ENCODE measurements at places on chromosomes 2 and 18.

DNA sequence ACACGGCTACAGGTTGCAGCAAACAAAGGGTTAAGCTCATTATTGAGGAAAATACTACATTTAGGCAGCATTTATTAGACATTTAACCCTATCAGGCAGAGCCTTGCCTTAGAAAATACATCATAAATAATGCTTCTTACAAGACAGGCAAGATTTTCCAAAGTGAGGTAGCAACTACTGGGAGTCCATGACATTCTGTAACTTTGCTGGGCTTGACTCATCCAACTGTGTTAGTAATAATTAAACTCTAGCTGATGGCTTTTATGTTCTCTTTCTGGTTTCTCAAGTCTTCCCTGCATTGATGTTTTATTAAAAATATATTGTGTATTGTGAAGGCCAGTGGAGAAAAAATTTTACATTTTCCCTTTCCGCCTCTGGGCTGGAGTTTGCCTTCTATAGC is 291.3 kb downstream of the AFF3 start:
- no peak for DNase-seq

DNA sequence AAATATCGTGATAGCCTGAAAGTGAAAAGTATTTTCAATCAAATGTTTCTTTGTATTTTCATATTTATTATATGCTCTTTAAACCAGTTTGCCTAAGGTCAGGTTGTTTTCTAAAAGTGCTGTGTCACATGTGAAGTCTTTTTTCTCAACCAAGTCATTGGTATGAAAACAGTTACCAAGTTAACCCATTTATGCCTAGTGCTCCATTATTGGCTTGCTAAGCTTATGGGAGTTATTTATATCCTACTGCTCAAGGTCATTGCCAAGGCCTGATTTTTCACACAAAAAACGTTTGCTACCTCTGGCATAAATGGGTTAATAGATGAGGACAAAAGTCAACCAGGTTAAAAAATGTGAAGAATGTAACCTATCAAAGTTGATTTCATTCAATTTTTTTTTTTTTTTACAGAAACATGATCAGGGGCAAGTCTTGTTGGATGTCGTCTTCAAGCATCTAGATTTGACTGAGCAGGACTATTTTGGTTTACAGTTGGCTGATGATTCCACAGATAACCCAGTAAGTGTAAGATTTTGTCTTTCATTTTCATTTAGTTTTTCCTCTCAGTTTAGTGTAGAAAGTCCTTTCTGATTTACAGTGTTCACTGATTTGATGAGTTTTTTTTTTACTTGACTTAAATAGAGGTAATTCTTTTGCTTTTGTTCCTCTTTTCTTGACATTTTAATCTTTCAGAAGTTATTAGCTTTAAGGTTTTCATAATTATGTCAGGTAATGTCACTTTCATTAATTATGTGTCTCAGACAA is 102.6 kb downstream of the PTPN4 start:
- DNase-seq = no peak

DNA sequence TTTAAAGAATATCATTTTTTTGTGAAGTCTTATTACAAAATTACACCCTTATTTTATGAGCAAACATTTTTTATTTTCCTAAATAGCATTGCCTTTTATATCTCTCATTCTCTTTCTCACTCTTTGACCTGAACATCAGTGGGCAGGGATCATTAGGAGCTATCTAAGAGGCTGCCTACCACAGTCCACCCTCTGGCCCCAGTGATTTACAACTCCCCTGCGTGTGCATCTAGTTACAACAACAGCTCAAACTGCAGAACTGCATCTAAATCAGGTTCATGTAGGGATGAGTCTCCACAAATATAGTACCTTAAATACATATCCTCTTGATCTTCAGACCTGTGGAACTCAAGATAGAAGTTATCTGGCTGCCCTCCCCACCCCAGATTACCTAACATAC is 172.4 kb upstream of the CXCR4 start:
- no peak for DNase-seq

GRCh38 chr2:10654069-10654468 is 35.7 kb downstream of the NOL10 start:
- DNase-seq = peak; percentile 18

GRCh38 chr2:182446087-182446486 is 19.3 kb upstream of the PDE1A start:
- no peak for DNase-seq

GRCh38 chr18:812376-813171 is 532 bp upstream of the YES1 start:
- peak; percentile 59 for DNase-seq

DNA sequence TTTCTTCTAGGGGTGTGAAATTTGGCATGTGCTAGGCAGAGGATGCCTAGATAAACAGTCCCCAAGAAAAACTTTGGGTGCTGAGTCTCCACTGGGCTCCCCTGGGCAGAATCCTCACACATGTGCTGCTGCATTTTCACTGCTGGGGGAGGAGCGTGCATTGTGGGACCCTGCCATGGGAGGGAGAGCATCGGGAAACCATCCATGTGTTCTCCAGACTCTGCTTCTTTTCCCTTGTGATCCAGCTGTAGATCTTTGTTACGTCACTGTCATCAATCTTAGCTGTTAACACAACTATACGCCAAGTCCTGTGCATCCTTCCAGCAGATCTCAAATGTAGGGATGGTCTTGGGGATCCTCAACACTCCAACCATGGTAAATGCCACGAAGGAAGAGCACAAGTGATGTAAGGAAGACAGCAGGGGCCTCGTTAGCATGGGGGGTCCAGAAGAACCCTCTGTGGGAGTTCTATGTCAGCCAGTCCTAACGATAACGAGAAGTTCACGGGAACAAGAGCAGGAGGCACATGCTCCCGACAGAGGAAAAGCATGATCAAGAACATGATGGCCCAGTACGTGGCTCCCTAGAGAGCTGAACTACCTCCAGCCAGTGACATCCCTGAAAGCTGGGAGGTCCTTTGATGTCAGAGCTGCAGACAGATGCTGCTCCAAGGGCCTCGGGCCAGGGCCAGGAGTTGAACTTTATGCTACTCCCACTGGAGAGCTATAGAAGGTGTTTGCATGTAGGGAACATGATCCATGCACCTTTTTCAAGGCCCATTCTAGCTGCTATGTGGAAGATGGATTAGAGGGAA is 41.1 kb upstream of the NPAS2 start:
- DNase-seq = no peak

DNA sequence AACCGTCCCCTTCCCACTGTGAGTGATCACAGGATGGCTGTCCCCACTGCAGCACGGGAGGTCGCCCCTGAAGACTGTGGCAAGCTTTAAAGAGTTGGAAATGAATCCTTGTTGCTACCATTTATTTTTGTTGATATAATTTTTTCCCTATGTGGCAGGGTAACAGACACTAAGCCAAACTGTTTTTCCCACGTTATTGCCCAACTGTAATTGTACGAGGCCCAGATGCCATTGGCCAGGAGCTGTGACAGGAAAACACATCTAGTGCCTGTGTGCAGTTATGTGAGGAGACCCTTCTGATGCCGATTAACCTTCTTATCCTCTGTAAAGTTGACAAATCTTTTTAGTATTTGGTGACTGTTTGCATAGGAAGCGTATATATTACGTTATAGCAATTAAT is 44.2 kb downstream of the MRPS9 start:
- DNase-seq = no peak

DNA sequence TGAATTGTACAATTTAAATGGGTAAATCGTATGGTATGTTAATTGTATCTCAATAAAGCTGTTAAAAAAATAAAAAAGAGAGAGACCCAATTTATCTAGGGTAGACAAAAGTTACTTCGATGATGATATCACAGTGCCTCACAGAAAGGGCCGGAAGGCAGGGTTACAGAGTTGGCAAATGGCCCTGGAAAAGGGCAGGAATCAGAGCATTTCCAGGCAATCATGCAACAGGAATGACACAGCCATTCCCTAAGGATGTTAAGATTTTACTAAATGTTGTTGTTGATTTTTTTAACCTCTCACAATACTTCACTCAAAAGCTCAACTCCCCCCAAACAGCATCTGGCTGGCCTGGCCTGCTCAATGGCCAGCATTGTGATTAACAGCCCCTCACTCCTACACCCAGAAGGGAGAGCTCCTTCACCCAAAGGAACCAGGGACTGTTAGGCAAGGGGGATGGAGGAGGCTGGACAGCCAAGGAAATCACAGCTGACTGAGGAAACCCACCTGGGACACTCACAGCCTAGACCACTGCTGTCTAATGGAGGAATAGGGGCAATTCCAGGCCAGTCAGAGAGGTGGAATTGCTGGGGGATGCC is 7.7 kb upstream of the SP100 start:
- DNase-seq = no peak

DNA sequence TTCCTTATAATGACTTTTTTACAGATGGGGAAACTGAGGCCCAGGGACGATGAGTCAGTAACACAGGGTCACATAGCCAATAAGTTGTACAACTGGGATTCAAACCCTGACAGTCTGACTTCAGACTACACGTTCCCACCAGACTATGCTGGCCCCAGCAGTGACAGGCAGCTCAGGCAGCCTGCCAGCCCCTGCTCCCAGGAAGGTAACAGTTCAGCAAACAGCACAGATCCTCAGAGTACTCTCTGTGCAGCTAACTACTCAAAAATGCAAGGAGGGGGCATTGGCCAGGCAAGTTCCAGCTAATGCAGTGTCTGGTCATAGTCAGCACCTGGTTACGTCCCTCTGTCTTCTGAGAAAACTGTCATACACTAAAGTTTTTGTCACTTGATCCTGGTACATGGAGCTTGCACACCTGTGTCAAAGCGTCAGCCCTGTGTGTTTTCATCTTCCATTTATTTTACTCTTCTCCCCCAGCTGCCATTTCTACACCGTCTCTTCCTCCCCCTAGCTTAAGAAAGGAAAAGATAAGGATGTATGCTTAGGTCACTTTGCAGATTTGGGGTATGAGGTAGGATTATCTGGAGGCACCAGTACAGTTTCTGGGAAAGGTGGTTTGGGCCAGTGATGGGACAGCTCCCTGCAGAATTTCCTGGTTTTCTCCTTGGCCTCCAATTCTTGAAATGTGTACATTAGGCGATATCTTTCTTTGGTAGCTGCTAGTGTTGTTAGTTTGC is 4.5 kb downstream of the SMARCAL1 start:
- no peak for DNase-seq

GRCh38 chr2:222127660-222128059 is 171.1 kb downstream of the PAX3 start:
- no peak for DNase-seq

DNA sequence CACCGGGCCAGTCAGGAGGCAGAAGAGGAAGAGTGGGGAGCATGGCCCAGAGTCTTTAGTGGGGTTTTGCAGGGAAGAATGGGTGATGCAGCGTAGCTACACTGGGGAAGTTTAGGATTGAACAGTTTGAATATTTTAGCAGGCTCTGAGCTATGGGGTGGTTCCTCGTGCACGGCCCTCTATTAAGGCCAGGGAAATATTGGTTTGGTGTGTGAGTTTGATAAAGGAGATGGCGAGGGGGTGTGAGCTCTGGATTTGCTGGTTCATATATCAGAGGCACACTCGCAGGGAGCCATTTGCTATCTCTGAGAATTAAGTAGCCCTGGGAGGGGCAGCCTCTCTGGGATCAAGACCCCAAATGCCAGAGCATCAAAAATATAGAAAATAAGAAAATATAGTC is 50.1 kb downstream of the BOLA3 start:
- DNase-seq = no peak

DNA sequence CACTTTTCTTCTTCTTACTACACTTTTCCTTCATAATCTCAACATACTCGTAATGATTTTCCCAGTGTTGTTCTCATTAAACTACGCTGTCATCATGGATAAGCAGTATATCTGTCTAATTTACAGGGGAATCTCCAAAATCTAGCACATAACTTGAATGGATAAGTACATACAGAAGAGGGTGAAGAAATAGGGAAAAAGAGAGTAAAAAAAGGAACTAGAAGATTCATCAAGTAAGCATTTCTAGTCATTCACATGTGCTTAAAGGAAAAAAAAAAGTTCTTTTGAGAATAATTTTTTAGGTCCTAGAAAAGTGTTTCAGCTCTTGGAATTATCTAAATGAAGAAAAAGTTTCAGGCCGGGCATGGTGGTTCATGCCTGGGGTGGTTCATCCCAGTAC is 51.6 kb downstream of the SRBD1 start:
- no peak for DNase-seq

DNA sequence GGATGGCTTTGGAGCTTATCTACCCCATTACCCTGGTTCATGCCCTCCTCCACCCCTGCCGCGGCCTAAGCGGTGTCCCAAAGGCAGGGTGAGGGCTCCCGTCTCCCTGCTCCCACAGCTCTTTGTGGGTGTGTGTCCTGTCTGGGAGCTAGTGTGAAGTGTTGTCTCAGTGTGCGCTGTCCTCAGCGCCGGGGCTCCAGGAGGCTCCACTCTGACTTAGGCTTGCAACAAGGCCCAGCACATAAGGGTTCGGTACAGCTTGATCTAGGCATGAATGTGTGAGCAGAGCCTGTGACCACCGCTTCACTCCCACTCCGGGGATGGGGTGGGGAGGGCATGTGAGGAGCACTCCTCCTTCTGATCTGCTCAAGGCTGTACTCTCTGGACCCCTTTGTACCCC is 1.2 kb downstream of the MC2R start:
- no peak for DNase-seq

DNA sequence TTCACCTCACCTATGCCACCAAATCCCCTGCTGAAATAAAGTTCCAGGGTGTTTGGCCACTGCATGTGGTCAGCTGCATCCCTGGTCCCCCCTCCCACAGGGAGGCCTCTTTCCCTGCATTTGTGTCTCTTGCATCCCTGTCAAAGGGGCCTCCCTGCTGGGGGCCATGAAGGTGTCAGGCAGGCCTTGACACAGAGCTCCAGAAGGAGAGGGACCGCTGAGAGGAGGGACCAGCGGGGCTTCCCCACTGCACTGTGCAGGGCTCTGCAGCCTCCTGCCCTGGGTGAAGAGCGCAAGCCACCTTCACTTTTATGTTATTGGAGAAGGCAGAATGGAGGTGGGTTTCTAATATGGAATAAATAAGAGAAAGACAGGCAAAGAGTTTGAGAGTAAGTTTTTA is 230.2 kb downstream of the ANKRD30B start:
- DNase-seq = no peak

- DNase-seq = no peak
Measured at GRCh38 chr2:189274361-189274760, 94.8 kb upstream of the COL5A2 start.

DNA sequence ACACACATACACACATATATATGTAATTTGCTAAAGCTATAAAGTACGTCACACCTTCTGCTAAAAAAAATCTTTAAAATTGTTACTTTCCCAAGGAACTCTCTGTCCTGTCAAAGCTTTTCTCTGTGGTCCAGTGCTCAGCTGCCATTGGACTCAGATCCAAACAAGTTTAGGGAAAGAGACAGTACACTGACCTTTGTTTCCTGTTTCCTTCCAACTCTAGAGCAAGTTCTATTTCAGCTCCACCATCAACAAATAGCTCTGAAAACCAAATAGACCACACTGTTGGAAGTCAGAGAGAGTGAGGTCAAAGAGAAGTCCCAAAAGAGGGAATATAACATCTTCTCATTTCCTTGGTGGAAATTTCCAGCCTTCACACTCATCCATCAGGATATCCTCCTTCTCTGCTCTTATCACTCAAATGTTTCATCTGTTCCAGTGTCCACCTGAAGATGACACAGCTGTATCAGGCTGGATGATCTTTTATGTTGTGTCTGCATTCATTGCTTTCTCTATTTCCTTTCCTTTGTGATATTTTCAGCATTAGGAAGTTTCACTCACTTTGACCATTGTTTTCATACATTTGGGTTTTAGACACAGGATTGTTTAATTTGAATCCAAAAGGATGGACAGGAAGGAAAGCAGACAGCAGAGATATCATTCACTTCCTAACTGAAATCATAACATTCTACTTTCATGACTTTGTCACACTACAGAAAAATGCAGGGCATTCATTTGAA is 192.3 kb upstream of the NT5C1B start:
- DNase-seq = no peak
